Cerebellar nuclear complex (tissue), 1 donor: ENCODE measurements at places on chromosomes 12 and 14.

DNA sequence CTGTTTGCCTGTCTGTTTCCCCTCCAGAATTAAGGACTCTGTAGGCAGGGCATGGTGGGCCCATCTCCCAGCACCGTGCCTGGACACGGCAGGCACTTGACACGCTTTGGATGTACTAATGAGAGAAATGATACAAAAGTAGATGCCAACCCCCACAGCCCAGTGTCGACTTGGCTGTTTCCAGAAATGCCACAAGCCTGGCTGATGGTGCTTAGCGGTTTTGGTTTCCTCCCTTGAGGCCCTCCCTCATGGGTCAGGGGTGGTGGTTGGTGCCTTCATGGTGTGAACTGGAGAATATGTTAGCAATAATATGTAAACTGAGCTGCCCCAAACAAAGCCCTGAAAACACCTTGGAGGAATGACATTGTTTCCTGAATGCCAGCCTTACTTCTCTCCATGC, 55.5 kb upstream of the ESRRB start:
- DNase-seq, result no peak

GRCh38 chr14:103286460-103286859, 47.6 kb upstream of the EIF5 start:
- DNase-seq, result no peak

DNA sequence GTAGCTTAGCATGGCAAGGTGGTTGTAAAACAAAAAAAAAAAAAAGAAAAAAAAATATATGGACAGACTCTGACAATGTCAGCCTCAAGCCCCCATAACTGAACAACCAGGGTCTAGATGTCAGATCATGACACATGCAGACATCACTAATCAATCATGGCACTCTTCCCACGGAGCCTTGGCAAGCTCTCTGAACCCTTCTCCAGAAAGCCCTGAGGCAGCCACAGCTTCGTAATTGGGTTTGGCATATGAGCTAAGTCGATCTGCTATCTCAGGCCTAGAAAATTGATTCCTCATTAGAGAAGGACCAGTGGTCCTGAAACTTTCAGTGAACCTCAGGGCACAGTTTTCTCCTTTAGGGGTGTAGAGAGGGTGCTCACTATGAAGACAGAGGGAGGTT, 112.2 kb downstream of the GPR135 start:
- DNase-seq, result no peak

DNA sequence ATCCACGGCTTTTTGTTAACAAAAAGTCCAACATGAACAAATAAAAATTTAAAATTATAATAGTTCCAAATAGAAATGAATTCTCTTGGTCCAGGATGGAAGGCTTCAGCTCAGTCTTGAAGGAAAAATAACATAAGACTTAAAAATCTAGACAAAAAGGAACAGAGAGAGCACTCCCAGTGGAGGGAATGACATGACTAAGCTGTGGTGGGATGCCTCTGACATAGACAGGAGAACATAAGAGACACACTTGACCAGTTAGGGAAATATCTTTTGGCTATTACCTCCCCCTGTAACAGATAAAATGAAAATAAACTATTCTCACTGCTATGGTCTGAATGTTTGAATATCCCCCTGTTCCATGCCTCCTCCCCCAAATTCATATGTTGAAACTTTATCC, 106.8 kb downstream of the BBS10 start:
- no peak for DNase-seq

DNA sequence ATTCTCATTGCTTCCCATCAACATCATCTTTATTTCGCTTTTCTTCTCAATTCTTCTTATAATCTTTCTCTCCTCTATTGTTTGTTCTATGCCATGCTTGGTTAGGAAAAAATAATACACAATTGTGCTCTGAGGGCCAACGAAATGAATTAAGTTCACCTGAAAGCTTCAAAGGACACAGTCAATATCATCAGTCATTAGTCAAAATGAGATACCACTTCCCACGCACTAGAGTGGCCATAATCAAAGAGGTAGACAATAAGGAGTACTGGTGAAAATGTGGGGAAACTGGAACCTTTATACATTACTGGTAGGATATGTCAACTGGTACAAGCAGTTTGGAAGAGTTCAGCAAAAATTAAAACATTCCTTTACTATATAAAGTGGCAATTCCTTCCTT, 91.5 kb downstream of the TMTC1 start:
- no peak for DNase-seq
